Myometrial cell (primary cell): ENCODE measurements at places on chromosomes 5 and 9. TPM values are rescaled to one million over a fixed set of nuclear protein-coding genes. Genes with fewer than 3 reads are reported as not detected.

The SMIM32 gene
- total RNA-seq: not detected in 2 replicates

The GLRA1 gene
- not detected in 2 replicates for total RNA-seq

The ANKRD31 gene
- total RNA-seq: under 0.01 TPM in 1 of 2 replicates, not detected in the other

The SLC27A4 gene
- total RNA-seq: 16.1 and 19.9 TPM in 2 replicates

The ENDOG gene
- 28.0 and 40.4 TPM in 2 replicates for total RNA-seq

The PDGFRB gene
- 138 and 149 TPM in 2 replicates for total RNA-seq

The PCDHB2 gene
- total RNA-seq: 0.18 and 0.29 TPM in 2 replicates

The MRRF gene
- 33.3 and 43.8 TPM in 2 replicates for total RNA-seq

The OGN gene
- total RNA-seq: under 0.01 and 0.18 TPM in 2 replicates
